Stimulated activated CD4-positive, alpha-beta T cell treated with anti-CD3 and anti-CD28 coated beads, Interleukin-1b, Interleukin-23, amount 100 ng/mL, for 1 hour (primary cell): ENCODE measurements at places on chromosomes 16 and 17.

DNA sequence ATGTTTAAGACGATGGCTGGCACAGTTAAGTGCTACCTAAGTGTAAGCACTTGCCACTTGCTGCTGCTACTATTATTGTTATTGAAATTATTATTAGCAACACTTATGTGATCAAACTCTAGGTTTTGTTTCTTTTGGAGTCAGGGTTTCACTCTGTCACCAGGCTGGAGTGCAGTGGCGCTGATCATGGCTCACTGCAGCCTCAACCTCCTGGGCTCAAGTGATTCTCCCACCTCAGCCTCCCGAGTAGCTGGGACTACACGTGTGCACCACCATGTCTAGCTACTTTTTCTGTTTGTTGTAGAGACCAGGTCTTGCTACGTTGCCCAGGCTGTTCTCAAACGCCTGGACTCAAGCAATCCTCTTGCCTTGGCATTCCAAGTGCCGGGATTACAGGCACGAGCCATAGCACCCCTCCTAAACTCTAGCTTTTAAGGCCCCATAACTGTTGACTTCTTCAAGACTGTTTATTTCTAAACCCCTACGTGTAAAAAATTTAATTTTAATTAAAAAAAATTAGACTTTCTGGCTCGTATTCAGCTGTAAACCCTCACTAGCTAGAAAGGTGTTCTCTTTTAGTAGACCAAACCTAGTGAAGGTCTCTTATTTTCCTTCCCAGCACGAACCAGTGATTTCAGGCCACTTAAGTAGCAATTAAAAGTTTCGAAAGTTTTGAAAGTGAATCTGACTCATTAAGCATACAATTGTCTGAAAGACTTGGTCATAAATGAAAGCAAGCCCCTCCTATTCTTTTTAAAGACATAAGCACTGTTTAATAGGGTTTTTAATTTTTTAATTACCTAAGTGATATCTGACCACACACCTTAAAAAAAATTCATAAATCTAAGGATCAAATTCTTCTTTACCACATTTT lies 11.7 kb upstream of the SCNN1B start:
- DNase-seq = no peak

GRCh38 chr16:87418644-87419043 lies 26.5 kb downstream of the MAP1LC3B start:
- no peak for DNase-seq

GRCh38 chr16:88649924-88650748 lies 717 bp downstream of the CYBA start:
- no peak for DNase-seq

DNA sequence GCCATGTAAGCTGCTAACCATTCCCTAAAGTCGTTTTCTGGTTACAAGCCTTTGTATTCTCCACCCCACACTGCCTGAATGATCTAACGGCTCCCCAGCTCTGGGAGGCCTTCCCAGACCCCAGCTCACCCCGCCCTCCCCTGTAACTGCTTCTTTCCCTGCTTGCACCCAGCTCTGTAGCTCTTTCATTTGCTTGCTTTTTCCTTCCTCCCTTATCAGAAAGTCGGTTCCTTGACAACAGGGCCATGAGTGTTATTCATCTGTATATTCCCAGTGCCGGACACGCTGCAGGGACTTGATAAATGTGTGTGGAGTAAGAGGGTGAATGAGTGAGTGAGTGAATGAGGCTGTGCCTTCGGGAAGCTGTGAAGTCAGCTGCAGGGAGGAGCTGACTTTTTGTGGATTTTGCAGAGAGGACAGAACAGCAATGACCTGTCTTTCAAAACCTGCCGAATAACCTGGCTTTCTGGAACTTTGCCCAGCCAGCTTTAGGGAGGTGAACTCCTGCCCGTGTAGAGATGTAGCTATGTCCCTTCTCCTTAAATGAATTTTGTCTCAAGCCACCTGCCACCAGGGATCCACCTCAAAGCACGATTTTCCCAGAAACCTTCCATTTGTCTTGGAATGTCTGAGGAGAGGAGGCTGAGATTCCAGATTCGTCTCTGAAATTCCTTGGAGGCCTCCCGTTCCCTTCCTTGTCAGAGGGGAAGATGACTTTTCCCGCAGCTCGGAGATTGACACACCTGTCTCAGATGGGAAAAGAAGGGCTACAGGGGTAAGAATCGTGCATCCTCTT lies 20.0 kb upstream of the CACNG4 start:
- no peak for DNase-seq

- DNase-seq = no peak
Observed at GRCh38 chr17:81422776-81423697, 27.8 kb downstream of the BAHCC1 start.

DNA sequence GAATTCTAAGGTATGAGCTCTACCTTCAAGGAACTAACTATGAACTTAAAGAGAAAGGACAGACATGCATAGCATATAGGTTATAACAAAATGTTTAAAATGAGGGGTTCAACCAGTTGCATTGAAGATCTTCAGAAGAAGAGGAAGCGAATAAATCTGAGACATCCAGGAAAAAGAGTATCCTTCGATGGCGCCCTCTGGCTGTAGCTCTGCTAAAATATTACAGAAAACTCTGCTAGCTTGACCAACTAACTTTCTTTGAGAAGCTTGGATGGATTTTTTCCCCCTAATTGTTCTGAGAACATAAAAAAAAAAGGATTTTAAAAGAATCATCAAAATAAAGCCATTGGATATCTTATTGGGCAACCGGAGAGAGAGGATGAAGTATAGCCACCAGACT lies 659.9 kb upstream of the SOX9 start:
- DNase-seq = no peak

- no peak for DNase-seq
Observed at GRCh38 chr16:29757950-29758466, 12.2 kb upstream of the C16orf54 start.
